ENCODE measurements at places on chromosomes 16 and 17.

- no peak for DNase-seq
Measured at GRCh38 chr17:76049836-76050537, 22.3 kb downstream of the SRP68 start.

GRCh38 chr17:50816771-50817751, 18.3 kb upstream of the WFIKKN2 start:
- DNase-seq = no peak

DNA sequence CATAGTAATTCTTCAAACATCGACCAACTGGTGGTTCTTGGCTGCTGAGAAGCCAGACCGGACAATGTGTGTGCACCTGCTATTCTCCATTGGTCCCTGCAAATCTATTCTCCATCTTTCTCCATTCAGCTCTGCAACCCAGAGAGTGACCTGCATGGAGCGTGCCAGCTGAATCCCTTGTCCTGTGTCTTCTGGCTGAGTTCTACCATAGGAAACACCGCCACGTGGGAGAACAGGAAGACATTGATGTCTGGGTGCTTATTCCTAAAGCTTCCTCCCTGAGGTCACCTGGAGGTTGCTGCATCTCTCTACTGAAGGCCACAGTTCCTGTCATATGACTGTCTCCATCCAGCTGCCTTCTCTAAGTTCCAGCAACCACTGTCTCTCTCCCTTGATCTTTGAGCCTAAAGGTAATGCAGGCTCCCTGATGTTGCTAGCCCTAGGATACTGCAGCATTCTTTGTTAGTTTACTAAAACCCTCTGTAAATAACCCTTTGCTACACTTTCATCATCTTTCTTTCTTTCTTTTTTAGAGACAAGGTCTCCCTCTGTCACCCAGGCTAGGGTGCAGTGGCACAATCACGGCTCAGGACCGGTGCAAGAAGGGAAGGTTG, 10.6 kb upstream of the SMG1 start:
- DNase-seq = no peak

- no peak for DNase-seq
Measured at GRCh38 chr17:68384471-68384870, 72.8 kb downstream of the WIPI1 start.

DNA sequence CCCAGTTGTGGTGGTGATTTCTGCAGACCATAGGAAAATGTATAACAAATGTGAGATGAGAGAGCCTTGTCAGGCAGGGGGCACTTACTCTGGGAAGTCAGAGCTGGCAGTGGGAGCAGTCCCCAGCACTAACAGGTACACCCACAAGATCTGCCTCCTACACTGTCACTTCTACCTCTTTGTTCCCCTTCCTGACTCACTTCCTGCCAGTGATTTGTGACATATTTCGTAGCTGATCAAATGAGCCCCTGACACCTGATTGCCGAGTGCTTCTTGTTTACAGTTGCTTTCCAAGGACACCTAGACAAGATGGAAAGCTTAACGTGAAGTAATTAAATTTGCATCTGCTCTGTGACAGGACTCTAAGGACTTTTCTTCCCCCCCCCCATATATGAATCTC, 40.5 kb downstream of the FTO start:
- DNase-seq = no peak

GRCh38 chr17:68539548-68540467, 27.6 kb downstream of the PRKAR1A start:
- DNase-seq = peak; percentile 15

DNA sequence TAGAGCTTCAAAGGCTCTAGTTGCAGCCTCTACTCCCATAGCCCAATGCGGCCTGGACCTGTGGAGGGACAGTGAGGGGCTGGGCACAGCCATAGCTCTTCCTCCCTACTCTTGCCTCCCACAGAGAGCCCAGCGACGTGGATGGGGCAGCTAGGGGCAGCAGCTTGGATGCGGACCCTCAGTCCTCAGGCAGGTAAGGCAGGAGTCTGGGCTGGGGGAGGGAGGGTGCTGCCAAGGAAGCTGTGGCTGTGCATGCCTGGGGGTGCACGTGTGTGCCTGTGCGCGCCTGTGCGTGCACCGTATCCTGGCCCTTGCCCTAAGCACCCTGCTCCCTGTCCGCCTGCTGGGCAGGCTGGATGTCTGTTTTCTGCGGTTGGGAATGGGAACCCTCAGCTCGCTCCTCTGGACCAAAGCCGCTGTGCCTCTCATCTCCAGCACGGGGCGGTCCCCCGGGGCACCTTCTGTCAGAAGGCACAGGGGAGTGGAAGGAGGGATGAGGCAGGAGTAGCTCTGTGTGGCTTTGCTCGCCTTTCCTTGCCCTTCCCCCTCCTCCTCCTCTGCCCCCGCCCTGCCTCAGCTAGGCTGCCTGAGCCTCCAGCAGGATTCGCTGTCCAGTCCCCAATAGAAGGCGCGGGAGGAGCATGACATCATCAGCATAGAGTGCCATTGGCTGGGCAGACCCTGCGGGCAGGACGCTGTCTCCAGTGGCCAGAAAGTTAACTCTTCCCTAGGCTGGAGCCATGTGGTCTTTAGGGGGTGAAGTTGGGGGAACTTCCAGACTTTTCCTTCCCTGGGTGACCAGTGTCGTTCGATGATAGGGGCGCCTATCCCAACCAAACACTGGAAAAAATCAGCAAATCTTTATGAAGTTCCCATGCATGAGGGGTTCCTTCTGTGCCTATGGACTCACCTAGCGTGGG, 797 bp downstream of the PRCD start:
- DNase-seq = peak; percentile 70

DNA sequence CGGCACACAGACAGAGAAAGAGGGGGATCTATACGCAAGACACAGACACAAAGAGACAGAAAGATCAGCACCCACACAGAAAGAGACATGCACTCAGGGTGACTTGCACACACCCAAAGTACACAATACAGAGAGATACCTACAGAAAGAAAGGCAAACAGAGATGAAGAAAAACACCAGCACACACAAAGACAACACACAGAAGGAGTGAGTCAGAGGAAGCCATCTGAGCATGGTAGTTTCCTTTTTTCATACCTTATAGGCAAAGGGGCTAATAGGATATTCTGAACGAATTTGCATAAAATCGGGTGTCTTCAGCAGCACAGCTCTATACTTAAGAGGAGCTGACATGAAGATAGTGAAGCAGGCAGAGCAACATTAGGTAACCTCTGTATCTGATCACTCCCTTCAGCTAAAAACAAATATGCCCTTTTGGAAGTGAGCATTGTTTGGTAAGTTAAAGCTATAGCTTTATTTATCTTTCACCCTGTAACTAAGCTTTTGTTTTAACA, 198.6 kb downstream of the AATF start:
- peak; percentile 15 for DNase-seq

GRCh38 chr16:53115773-53116172, 61.0 kb downstream of the CHD9 start:
- DNase-seq = no peak

DNA sequence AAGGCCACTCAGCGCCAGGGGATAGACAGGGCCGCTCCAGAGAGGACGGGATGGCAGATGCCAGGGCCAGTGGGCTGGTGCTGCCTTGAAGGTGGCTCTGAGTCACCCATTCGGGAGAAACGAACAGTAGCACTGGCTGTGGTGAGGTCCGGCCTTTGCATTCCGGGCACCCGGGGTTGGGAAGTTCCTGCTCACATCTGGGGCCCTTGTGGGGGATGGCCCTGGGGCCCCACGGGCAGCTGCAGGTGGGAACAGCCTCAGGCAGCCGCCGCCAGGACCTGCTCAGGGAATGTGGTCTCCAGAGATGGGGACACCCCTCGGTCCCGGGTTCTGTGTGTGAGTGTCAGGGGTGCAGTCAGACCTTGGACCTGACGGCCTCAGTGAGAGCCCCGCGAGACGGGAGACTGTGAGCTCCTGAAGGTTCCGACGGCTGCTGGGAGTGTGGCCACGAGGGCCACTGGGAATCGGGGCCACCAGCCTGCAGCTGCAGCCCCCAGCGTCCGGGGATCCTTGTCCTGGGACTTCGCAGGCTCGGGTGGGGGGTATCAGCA, 1.4 kb downstream of the CBFA2T3 start:
- no peak for DNase-seq

DNA sequence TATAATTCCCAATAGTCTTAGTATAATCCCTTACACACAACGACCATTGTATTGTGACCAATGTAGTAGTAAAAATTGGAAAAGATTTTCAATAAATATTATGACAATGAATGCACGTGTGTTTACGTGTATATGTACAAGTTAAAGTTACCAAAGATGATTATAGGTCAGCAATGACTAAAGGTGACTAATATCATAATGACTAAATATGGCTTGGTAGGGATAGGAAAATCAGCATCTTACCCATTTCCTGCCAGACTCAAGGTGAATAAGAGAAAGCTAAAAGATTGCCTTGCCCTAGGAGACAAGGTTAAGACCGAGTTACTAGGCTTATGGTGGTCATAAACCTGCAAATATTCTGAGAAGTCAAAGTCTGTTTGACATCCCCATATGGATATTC, 34.4 kb downstream of the CPD start:
- DNase-seq = no peak

DNA sequence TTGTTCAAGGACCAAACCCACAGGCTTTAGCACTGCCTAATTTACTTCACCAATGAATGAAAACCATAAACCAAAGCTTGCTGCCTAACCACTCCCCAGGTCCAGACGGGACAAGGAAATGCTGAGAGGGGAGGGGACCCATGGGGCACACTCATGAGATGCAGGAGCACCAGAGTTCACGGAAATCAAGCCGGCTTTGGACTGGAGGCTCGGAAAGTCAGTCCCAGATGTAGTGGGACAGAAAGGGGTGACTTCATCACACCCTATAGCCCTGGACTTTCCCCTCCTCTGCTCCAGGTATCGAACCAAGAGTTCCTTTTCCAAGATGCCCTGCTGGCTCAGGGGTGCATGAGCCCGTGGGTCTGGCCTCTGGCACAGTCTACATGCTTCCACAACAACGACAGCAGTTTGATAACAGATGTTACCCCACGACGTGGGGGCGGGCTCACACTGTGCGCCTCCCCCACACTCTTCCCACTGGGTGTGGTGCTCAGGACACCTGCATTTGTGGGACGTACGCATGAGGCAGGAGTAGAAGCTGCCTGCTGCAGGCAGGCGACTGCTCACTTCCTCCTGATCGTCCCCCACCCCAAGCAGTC, 63.2 kb downstream of the AMFR start:
- no peak for DNase-seq

GRCh38 chr17:80790021-80790765, 201.4 kb upstream of the CHMP6 start:
- DNase-seq = peak; percentile 56

- no peak for DNase-seq
Measured at GRCh38 chr17:1908699-1909309, 79.0 kb downstream of the RPA1 start.

GRCh38 chr16:81611721-81612120, 167.1 kb downstream of the CMIP start:
- no peak for DNase-seq

DNA sequence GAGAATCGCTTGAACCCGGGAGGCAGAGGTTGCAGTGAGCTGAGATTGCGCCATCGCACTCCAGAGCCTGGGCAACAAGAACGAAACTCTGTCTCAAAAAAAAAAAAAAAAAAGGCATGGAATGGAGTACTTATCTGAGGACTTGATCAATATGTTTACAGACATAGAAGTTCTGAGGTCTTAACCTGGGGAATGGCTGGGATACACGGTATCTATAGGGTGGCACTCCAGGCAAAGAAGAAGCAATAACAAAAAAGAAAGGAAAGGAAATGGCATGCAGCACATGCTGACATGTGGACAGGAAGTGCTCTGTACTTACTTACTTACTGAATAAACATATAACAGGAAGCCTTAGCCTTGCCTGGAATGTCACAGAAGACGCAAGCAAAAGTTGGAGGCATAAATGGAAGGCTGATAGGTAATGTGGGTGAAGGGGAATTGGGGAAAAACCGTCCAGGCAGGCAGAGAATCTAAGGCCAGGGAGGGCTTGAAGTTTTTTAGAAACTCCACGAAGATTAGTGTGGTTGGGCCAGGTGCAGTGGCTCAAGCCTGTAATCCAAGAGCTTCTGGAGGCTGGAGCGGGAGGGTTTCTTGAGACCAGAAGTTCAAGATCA, 10.1 kb upstream of the SPOP start:
- DNase-seq = no peak

DNA sequence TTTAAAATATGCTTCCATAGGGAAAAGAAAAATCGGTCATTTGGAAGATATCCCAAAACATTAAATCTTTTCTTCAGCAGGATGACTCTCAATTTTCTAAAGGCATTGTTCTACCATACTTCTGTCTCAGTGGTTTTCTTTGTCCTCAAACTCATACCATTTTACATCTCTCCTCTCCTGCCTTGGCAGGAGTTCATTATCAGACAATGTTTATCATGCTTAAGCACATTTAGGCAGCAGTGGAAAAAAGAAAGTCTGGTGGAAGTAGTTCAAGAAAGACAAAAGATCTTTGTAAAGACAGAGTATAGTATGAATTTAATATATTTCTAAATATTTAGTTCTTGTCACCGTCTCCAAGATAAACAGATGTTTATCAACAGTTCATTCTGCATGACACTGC, 68.2 kb downstream of the CDK12 start:
- DNase-seq = no peak

GRCh38 chr16:30063893-30064728, 1.4 kb upstream of the ALDOA start:
- DNase-seq = peak; percentile 70

- DNase-seq = no peak
Measured at GRCh38 chr17:37466471-37466870, 23.2 kb upstream of the DUSP14 start.

- DNase-seq = no peak
Measured at GRCh38 chr17:74449773-74450172, 16.7 kb upstream of the CD300A start.

GRCh38 chr17:67476787-67477335, 99.8 kb downstream of the PITPNC1 start:
- no peak for DNase-seq

- DNase-seq = no peak
Measured at GRCh38 chr16:23181506-23181905, 1.0 kb upstream of the SCNN1G start.

GRCh38 chr17:58330997-58331814, 2.6 kb upstream of the TSPOAP1 start:
- DNase-seq = no peak

DNA sequence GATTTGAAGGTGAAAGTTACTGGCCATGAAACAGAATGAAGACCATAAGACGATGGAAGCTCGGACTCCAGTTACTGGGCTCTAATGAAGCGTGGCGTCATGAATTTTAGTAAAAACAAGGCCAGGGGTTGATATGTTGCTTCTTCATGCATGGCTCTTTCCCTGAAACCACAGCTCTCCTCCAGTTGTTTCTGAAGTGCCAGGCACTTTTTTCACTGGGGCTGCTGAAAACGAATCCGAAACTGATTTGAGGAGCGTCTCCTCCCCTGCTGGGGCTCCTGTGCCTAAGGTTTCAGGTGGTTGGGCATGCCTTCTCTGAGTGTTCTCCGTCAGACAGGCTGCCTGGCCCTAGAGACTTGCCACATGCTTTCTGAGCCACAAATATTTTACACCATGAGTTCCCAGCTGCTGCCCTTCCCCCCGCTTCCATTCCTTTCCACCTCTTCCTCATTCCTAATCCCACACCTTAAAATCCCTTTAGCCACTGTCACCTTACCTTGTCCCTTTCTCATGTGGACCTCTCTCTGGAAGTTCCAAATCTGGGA, 3.7 kb upstream of the MYL4 start:
- DNase-seq = no peak

All from GM12891 (cell line).